NCI-H2081 treated with DMSO at 0.1 percent for 48 hours (cell line): ENCODE measurements at places on chromosomes 1 and 21.
A peak's percentile ranks its signal among the peaks of the same experiment; 100 is the strongest.

- no peak for DNase-seq
These were observed 26.1 kb downstream of the MAN1C1 start for GRCh38 chr1:25642574-25643108.

DNA sequence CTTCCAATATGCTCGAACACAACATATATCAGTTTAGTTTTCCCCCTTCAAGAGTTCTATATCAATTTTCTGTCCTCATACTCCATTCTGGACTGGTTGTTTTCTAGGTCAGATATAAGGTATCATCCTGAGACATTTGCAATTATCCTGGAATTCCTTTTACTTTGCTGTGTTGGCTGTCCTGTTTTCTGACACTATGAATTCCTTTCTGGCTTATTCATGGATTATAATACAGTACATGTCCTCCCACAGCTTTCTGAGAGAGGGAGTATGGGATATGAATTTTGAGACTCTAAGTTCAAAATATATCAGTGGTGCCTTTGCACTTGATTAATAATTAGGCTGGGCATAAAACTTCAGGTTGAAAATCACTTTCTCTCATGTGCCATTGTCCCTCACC lies 11.9 kb downstream of the PHTF1 start:
- DNase-seq, result no peak

- no peak for DNase-seq
These were observed 26.6 kb downstream of the NIBAN1 start for GRCh38 chr1:184947497-184948256.

- DNase-seq, result no peak
These were observed 93.0 kb downstream of the SPATA46 start for GRCh38 chr1:162283657-162284056.

GRCh38 chr1:211113566-211113965 lies 20.4 kb downstream of the KCNH1 start:
- DNase-seq, result no peak

GRCh38 chr1:62281922-62282555 lies 37.2 kb downstream of the KANK4 start:
- DNase-seq, result no peak

- no peak for DNase-seq
These were observed 1300.0 kb downstream of the PLA2G4A start for GRCh38 chr1:188128761-188129160.

DNA sequence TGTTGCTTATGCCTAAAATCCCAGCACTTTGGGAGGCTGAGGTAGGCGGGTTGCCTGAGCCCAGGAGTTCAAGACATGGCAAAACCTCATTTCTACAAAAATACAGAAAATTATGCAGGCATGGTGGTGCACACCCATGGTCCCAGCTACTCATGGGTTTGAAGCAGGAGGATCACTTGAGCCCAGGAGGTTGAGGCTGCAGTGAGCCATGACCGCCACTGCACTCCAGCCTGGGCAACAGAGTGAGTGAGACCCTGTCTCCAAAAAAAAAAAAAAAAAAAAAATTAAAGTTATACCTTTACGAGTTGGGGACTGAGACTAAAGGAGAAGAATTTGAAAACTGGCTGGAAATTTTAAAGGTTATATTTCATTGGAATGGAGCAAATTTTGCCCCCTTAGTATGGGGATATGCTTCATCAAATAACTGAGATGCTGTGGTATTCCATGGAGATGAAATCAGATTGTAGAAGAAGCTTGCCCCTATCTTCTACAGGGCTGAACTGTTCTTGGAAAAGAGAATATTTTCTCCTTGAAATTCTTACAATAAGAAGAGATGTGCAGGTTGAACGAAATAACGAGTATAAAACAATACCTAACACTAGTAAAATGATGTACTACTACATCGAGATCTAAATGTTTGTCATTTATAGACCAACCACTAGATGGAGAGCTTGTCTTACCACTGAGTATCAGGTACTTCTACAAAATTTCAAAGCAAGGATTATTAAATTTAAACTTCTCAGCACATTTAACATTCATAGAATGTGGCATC lies 34.9 kb upstream of the SCYL3 start:
- DNase-seq, result peak; percentile 39

DNA sequence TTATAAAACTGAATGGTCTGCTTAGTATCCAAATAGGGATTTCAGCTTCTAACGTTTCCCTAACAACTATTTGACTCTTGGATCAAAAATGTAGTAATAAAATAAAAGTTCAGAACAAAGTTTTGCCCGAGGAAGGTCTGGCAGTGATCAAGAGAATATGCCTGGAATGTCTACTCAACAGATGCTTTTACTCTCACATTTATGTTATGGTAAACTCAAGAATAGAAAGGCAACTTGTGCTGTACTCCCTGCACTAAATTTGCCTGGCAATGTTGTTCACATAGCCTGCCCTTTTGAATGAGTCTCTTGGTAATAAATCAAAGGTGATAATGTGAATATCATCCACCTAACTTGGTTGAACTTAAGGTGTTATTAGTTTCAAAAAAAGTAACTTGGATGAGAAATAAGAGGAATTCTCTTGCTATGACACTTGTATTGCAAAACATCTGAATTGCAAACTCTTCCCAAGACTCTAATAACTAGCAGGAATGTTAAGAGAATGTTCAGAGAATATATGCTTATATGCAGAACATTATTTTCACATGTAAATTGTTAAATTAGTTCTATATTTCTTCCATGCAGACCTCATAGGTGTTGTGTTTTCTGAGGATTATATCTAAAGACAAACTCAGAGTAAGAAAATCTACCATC lies 215.8 kb downstream of the COL24A1 start:
- no peak for DNase-seq

- DNase-seq, result peak; percentile 14
These were observed 196.2 kb downstream of the ZC3H11B start for GRCh38 chr1:219416598-219417238.

- peak; percentile 24 for DNase-seq
These were observed 595.0 kb downstream of the NEGR1 start for GRCh38 chr1:71687376-71687775.

DNA sequence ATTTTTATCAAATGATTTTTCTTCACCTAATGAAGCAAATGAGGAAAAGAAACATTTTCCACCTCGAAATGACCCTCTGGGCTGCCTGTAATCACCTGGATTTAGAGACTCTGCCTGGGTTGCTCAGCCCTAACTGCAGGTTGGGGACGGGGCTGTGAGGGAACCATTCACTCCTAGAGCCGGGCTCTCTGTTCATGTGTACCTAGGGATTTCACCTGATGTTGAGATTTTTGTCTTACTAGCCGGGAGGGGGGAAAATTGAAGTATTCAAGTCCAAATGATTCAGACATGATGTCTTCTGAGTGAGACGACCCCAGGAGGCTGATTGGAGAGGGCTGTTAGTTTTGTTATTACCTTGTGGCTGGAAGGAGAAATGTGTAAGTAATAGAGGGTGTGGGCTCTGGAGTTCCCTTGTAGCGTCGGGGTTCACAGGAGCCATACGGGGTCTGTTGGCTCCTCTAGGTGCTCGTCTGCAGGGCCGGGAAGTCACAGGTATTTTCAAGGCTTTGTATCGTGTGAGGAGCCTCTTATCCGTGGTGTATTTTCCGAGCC lies 42.3 kb upstream of the PWP2 start:
- no peak for DNase-seq

DNA sequence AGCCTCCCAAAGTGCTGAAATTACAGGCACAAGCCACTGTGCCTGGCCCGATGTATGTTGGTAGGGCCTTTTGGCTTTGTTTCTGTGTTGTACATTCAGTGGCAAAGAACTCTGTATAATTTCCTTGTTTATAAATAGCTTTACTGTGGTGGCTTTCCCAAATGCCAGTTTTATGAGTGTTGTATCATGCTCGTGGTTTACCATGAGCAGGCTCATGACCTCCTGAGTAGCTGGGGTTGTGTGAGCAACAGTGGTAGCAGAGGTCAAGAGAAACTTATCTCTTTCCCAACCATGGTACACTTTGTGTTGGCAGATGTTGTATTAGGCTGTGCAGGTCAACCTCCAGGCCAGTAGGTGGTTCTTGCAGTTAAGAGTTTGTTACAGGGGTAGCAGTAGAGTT lies 420.4 kb upstream of the BEND5 start:
- DNase-seq, result no peak

DNA sequence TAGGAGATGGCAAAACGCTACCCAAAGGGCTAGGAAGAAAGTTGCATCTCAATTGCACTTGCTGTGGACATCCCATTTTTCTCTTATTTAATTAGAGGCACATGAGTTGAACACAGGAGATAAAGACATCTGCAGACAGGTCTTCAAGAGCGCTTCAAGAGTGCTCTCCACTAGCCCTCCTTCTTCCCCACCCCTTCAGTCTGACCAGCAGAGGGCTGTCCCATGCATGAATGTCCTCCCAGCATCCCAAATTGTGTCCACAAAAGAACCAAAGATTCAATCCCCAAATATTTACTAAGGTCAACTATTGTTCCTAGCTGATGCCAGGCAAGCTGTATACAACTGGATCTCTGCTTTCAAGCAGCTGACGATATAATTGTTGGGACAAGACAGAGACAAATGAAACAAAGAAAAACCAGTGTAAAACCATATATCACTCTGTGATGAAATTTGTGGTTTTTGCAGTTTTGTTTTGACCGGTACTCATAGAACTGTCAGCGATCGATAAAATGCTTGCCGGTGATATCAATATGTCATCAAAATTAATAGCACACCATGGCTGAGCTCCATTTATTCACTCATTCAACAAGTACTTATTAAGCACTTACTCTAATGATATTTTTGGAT lies 174.2 kb downstream of the TNR start:
- DNase-seq, result no peak

DNA sequence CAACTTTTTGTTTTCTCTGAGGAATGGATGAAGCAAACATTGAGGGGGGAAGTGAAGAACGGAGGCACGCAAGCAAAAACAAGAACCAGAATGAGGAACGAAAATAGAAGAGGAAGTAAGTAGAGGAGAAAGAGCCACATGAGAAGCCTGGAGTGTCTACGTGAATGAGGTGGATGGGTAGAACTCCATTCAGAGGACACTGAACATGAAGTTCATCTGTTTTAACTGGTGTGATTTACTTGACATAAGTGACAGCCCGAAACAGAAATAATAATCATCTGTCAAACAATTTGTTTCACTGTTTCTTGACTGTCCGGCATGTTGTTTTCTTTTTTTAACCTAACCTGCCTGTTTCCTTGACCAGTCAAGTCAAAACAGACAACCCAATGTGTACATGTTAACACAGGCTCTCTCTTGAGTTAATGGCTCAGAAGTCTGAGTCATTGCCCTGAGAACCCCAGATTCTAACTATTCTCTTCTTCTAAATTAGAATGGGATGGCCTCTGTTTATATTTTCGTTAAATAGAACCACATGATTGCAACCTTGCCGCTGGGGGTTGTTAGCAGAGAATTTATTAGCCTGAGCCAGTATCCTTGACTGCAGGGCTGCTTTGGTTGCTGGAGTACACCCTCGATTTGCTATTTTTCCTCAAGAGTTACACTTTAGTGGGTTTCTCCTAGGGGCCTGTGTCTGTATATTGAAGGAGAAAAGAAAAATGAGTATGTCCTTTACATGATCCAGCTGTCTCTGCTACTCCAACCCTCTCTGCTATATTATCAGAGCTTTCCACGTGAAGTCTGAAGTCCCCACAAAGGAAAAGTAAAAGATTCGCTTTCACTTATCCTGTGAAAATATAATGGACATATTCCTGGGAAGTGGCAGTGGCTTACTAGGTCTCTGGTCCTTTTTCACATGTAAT lies 151.7 kb downstream of the ZC3H11B start:
- DNase-seq, result no peak

GRCh38 chr1:23825762-23826522 lies 713 bp upstream of the HMGCL start:
- DNase-seq, result no peak

GRCh38 chr1:69403756-69404320 lies 163.9 kb upstream of the LRRC7 start:
- DNase-seq, result no peak

DNA sequence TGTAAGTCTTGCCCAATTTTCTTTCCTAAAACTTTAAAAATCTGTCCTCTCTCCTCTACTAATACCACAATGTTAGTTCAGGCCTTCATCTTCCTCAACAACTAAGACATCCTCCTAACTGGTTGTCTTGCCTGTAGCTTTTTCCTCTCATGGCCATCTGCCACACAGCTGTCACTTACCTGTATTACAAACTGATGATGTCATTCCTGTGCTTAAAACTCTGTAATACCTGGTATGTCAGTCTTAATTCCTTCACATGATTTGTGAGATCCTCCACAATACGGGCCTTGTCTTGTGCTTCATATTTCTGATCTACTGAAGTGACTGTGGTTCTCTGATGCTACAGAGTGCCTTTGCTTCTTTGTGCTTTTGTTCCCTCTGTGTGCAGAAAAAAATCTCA lies 9.8 kb downstream of the MRPS14 start:
- DNase-seq, result no peak

DNA sequence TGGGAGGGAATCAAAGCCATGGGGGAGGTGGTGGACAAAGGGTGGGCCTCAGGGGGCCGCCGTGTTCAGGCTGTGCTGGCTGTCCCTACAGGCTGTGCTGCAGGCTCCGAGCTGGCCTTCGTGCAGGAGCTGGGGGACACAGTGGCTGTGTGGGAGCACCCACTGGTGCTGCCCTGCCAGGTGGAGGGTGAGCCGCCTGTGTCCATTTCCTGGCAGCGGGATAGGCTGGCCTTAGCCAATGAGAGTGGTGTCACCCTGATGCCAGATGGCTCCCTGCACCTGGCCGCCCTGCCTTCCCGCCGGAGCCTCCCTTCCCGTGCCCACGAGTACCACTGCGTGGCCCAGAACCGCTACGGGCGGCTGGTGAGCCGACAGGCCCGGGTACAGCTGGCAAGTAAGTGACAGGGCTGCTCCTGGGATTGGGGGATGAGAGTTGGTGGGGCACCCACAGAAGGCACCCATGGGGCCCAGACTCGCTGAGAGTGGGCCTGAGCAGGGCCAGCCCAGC lies 20.2 kb downstream of the SLC27A3 start:
- no peak for DNase-seq

DNA sequence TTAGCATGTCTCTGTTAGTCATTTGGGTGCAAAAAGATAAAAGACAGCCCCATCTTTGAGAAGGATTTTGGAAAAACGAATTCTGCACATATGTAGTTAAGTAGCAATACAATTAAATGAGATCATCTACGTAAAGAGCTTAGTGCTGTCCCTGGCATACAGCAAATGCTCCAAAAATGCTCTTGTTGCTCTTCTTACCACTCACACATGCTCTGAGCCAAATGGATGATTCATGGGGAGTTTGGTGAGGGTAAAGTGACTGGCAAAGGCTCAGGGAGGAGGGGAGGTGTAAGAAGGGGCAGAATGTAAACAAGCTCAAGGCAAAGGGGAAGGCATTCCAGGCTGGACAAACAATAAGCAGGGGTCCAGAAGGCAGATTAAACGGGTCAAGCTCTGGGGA lies 191.9 kb downstream of the AK5 start:
- no peak for DNase-seq

- DNase-seq, result no peak
These were observed 76.0 kb upstream of the DPYD start for GRCh38 chr1:97996880-97997279.
